Activated CD4-positive, alpha-beta T cell treated with anti-CD3 and anti-CD28 coated beads, Interleukin-2, amount 50 U/mL, for 4 hours (primary cell): ENCODE measurements at places on chromosomes 2 and 18.

DNA sequence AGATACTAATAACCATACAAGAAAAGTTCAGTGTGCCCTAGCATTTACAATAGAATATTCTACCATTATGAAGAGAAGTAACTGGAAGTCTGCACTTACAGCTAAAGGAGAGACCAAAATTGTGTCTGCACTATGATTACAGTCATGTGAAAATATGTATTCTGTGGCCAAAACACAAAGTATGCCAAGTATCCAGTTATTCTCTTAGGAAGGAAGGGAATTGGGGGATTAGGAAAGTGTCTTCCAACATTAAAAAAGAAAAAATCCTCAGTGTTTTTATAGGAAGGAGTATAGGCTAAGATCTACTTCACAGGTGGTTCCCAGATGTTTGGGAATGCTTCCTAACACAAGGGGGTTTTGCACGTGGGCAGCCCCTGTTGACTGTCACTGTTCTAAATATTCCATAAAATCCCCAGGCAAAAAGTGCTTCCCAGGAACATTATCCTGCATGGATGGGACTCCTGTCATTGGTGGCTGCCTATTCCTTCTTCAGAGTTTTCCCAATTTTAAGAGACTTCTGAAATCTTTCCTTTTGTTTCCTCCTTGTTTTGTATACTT lies 180.2 kb upstream of the KLHL29 start:
- DNase-seq: no peak

- DNase-seq: no peak
These were observed 9.8 kb upstream of the EFR3B start for GRCh38 chr2:25032094-25032493.

DNA sequence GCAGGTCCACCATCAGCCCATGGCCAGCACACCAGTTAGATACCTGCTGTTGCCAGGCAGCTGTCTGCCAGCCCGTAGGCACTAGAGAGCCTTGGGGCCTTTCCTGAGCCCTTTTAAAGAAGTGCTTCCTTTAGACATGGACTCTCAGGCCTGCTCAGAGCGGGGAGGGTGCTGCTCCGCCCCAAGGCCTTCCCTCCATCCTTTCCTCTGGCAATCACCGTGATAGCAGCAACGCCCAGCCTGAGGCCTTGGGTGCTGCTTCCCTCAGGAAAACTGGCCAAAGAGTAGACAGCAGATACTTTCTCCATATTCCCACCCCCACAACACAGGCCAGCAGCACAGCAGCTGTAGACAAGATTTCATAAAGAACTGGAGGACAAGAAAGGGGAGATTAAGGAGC lies 22.3 kb upstream of the C1QL2 start:
- DNase-seq: no peak

- no peak for DNase-seq
These were observed 1.4 kb downstream of the FZD5 start for GRCh38 chr2:207768168-207768865.

DNA sequence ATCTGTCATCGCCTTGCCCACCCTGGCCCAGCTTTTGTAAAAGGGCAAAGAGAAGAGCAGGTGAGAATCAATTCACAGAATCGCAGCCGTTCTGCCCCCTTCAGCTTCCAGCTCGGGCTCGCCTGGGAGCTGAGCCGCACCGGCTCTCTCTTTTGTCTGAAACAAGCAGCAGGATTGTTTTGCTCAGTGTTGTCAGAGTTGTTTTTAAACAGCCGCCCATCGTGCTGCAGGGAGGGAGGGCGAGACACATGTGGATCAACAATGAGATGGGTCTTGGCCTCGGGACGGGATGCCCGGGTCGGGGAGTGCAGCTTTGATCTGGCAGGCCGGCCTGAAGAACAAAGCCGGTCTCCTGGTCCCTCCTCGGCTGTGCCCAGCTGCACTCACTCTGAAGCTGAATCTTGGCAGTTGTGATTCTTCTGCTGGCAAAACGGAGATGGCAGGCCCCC lies 39.7 kb upstream of the HDAC4 start:
- no peak for DNase-seq

DNA sequence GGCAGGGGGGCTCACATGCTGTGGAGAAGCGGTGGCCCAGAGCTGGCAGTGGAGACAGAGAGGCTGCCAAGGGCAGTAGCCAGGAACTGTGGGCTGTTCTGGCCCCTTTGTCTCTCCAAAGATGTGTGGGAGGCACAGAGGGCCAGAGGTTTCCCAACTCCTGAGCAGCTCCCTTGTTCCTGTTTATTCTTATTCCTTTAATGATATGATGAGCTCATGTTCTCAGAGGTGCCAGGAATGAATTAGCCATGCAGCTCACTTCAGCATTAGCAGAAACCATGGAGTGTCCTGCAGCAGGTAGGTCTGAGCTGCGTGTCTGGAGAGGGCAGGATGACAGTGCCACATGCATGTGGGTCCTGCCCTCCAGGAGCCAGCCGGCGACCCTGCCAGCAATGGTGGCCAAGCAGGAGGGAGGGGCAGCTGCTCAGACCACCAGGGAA lies 77.9 kb upstream of the FZD7 start:
- no peak for DNase-seq

DNA sequence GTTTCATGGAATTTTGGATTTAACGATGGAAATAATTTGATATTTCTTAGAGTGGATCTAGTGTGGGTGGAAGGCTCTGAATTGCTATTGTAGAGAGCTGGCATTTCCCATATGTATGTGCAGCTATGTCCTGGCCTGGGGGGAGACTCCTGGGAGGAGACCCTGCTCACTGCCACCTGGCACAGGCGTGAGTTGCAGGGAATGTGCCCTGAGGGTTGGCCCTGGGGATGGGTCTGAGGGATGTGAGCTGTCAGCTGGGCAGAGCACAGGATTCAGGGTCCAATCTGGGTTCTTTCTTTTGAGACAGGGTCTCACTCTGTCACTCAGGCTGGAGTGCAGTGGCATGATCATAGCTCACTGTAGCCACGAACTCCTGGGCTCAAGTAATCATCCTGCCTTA lies 120.2 kb downstream of the CLIP4 start:
- no peak for DNase-seq

- DNase-seq: no peak
These were observed 144.5 kb downstream of the ACKR3 start for GRCh38 chr2:236714080-236714479.

DNA sequence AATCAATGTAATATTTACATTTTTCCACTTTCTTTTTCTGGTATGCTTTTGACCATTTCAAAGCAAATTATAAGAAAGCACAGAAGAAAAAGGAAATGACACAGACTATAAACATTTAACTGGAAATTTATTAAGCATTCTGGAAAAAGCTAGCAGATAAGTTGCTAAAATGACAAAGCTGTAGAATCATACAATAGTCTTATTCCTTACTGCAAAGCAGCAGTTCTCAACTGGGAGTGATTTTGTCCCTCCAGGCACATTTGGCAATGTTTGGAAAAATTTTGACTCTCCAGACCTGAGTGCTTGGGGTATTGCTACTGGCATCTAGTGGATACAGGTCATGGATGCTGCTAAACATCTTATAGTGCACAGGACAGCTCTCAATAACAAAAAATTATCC lies 75.1 kb downstream of the MBD5 start:
- no peak for DNase-seq

DNA sequence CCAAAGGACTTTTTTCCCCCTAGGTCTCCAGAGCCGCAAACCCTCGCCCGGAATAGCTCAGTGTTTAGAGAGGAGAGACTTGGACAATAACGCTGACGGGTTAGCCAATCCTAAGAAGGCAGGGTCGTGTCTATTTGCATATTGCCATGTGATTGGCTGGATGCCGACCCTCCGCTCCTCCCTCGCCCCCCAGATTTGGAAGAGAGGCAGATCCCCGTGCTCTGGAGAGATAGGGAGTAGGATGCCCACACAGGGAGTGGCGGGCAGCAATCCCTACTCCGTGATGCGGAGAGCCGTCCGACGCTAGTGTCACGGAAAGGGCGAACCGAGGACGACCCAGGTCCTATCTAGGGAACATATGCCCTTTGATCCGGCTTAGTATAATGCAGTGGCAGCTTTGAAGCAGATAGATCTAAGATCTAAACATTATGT lies 1.4 kb downstream of the WNT6 start:
- DNase-seq: no peak

- no peak for DNase-seq
These were observed 800.1 kb downstream of the SATB2 start for GRCh38 chr2:198657512-198658121.

GRCh38 chr2:112141626-112142007 lies 3.4 kb downstream of the FBLN7 start:
- DNase-seq: no peak

- no peak for DNase-seq
These were observed 1.2 kb downstream of the IDH1 start for GRCh38 chr2:208253600-208254117.

GRCh38 chr18:32258558-32259204 lies 68.8 kb downstream of the MEP1B start:
- DNase-seq: no peak

DNA sequence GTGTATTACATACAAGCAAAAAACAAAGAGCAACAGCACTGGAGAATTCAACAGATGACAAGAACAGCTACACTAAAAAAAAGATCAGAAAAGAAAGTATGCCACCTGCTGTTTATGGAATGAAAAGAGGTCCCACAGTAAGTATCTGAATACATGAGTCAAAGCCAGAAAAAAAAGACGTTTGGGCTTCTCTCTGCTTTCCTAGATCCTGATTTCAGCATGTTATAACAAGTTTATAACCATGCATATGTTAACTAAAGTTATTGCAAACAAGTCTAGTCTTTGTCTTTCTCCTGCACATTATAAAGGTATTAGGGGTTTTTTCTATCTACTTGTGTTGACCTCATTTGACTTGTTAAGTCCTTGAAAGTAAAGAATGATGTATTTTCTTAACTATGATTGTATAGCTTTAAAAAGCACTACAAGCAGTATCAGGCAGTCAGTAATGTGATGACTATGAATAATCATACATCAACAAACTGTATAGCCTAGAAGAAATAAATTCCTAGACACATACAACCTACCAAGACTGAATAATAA lies 108.5 kb upstream of the COL5A2 start:
- DNase-seq: no peak

- no peak for DNase-seq
These were observed 50.0 kb downstream of the CPO start for GRCh38 chr2:206989311-206989710.

GRCh38 chr2:101608408-101609310 lies 88.8 kb upstream of the MAP4K4 start:
- DNase-seq: no peak

DNA sequence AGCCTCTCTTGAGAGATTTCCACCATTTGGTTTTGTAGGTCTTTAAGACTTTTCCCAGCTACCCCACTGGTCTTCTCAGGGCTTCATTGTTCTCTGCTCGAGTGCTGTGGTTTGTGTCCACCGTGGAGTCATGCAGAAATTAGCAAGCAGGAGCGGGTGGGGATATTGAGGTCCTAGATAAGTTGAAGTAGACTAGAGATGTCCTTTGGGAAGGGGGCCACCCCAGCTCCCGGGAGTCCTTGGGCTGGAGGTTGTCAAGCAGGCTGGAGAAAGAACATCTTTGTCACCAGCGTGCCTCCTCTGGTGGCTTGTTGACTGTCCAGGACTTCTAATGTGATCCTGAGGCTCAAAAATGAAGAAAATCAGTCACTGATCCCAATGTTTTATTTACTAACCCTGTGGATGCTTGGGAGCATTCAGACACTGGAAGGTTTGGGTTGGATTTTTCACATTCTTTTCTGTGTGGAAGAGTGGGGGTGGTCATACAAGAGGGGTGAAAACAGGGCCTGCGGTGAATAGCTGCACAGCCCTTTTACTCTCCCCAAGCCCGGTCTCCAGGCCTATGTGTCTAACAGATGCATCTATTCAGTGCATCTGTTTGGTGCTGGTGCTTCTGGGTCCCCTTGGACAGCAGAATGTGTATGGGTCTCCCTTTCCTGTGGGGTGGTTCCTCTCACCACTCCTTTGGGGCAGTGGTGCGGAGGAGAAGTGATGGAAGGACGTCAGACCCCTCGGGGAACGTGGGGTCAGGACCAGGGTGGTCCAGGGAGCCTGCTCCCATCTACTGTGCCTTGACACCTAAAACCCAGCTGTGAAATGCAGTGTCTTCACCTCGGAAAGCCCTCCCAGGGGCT lies 208.1 kb downstream of the KLHL29 start:
- no peak for DNase-seq

GRCh38 chr18:60585670-60586069 lies 213.1 kb upstream of the MC4R start:
- no peak for DNase-seq

DNA sequence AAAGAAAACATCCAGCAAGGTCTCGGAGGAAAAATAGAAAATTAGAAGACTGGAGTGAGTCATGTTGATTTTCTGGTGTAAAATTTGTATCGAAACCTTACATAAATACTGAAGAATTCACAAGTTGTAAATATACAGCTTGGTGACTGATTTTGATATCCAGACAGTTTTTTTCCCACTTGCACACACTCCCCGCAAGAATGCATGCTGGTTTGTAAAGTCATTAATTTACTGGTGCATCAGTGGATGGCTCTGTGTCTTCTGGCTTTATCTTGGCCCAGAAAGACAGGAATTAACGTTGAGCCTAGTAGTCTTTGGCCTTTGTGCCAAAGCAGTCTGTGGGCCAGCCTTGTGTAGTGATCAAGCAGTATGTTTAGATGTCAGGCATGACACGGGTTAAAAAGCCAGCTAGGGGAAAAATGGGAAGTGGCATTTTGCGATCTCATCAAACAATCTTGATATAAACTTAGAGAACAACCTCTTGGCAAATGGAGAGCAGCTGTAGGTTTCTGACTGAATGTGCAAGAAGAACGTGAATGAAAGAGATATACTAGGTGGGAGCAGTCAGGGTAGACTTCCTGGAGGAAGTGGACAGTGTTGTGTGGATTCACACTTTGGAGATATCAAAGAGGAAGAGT lies 22.7 kb upstream of the CASP8 start:
- no peak for DNase-seq

DNA sequence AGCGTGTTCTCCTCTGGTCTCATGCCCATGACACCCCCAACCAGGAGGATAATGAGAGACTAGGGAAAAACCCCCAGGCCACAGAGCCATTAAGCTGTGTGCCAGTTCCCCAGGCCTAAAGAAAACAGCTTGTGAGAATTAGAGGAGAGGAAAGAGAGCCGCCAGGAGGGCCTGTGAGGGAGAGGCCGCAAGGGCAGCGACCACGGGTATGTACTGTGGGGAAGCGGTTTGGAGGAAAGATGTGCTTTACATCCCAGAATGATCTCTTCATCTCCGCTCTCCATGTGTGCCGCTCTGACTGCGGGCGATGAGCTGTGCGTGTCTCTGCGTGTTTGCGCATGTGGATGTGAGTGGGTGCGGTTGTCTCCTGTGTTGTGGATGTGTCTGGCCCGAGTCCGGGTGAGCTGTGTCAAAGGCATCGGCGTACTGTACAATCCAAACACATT lies 82.9 kb downstream of the DYSF start:
- DNase-seq: no peak

DNA sequence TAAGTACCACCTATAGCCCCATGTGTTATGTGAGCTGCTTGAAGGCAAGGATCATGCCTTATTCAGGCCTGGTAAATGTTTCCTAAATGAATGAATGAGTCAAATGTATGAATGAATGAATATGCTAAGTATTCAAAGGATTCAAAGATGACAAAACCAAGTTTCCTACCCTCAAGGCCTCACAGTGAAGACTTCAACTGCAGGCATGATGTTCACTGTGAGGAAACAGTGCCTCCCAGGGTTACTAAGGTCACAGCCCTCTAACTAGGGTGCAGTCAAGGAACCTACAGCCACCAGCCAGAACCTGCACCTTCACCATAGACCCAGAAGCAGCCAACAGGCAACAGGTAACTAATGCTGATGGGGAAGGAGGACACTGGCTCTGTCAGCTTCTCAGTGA lies 69.3 kb downstream of the SUMO1 start:
- DNase-seq: no peak
